ENCODE measurements at places on chromosomes 3 and 15.

GRCh38 chr15:52171386-52171785 is 19.8 kb downstream of the GNB5 start:
- no peak for DNase-seq

GRCh38 chr3:186783731-186784515 is 546 bp downstream of the EIF4A2 start:
- DNase-seq, result peak; percentile 70

DNA sequence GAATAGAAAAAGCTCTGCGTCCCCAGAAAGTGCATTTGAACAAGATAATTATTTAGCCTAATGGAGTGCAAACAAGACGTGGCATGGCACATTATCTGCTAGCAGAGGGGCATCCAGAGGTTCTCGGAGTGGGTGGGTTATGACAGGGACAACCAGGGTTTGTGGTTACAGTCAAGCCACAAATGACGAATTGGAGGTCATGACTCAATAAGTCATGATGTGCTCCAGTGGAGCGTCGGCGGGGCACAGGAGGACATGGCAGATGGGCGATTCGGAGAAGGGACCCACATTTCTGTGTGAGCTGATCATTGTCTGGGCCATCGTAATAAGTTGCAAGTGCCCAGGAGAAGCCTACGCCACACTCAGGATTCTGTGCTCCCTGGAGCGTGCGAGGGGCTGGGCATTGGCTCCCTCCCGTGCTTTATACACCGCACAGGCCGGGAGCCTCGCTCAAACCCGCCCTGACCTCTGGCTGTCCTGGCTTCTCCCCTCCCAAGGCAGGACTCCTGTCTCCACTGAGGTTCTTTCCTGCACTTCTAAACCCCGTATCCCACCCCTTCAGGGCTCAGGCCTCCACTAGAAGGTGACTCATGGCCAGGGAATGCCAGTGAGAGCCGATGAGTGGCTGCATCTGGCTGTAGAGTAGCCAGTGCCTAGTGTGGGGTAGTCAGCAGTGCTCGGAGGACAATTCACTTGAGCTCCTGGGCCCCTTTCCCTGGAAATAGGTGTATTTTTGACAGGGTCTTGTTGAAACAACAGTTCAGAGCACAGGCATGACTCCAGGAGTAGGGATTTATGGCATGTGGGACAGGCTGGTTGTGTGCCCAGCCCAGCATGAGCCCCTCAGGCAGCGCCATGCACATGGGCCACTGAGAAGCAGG is 67.4 kb downstream of the GRIP2 start:
- DNase-seq, result peak; percentile 31

DNA sequence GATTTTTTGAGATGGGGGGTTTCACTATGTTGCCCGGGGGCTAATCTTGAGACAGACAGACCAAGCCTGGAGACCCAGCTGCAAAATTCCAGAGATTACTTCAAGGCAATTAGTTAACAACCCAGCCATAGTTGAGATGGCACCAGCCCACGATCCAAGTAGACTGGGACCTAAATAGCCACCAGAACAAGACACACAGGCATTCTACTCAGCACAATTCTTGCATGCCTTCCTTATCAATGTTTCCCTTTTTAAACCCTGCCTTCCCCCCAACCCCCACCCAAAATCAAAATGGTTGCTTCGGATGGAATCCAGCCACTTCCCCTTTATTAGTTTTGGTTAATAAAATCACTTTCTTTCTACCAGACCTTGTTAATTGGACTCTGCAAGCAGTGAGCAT is 28.6 kb downstream of the FAM240A start:
- no peak for DNase-seq

DNA sequence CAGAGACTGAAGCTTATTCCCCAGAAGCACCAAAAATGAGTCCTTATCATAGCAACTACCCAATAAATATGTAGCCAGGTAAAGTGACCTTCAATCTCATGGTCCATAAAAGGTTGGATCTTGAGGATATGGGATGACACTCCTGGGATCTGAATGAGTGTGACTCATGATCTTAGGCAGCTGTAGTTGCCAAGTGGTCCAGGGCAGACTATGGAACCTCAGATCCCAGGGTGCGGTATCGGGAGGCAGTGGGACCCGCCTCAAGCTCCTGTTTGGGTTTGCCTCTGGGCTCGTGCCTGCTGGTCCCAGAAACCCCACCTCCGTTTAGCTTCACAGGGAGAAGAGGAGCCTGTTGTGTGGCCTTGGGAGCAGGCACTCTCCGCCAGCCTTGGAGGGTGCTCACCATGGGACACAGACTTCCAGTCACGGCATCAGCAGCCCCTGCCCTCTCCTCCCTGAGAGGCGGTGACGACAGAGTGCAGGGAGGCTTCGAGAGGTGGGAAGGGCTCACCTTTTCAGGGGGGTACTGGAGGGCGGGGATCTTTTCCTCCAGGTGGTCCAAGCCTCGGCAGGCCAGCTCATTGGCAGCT is 8.1 kb downstream of the PLIN1 start:
- no peak for DNase-seq

DNA sequence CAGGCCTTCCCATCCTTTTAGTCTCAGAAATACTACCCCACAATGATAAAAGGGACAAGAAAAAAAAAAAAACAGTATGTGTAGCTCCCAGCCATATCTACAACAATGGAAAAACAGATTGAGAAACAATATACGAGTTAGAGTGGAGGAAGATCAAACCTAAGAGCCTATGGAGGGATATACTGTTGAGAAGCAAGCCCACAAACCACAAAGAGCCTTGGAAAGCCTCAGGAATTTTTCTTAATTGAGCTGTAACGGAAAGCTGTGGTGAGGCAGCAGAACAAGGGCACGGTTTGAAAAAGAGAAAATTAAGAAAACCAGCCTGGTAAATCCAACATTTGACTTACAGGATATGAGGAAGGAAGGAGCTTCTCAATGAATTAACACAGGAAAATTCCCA is 21.4 kb downstream of the KPNA1 start:
- no peak for DNase-seq

- no peak for DNase-seq
These were observed 26.1 kb downstream of the TSC22D2 start for GRCh38 chr3:150434234-150434633.

GRCh38 chr3:18657858-18658820 is 233.0 kb upstream of the SATB1 start:
- DNase-seq, result no peak

DNA sequence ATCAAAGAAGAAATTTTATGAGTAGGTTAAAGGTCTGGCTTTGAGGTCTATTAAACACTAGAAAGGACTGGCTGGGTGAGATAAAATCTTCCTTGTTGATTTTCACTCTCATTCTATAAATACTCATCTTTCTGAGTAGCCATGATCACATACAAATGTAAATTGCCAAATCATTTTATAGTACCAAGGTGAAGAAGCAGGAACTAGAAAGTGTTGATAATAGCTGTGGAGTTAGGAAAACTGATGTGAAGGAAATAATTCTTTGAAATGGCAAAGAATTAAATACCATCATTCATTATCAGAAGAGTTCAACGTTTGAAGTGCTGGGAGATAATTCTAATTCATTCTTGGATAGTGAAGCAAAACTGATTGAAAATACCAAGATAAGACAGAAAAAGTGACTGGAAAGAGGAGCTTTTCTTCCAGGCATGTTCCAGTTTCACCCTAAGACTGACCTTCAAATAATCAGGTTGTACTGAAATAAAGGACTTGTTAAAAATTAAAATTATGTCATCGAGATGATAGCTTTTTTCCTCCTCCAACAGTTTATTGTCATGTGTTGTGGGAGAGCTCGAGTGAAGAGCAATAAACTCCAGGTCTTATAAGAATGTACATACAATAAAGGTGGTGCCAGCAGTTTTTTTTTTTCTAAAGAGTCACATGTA is 17.4 kb downstream of the THBS1 start:
- no peak for DNase-seq

DNA sequence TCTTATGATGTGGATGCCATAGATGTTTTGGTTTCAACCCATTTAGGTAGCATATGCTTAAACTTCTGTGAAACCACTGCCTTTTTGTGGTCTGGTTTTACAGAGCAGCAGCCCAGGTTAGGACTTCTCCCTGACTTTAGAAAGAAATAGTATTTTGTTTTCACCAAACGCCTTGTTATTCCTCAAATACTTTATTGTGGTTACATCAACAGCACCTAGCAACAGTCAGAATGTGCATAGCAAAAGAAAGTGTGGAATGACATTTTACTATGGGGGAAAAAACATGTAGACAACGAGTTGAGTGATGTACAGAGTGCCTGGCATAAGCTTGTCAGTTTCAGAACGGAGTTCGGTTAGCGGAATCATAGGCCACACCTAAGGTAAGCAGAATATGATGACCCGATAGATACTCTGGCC is 159.2 kb downstream of the TPRG1 start:
- DNase-seq, result no peak

- no peak for DNase-seq
These were observed 200.5 kb downstream of the PTPRG start for GRCh38 chr3:61761694-61762430.
